Memory B cell (primary cell): ENCODE measurements at places on chromosomes 5 and 9.

GRCh38 chr5:149838881-149839739 lies 105.5 kb downstream of the PDE6A start:
- H3K36me3 ChIP-seq = peaks cover 30% of the 10 kb centered on the region
- no peaks in the 10 kb centered on the region for H3K27me3 ChIP-seq
- no peak overlapping the region for H3K27ac ChIP-seq
- no peaks in the 10 kb centered on the region for H3K4me1 ChIP-seq
- no peak overlapping the region for H3K4me3 ChIP-seq

- H3K36me3 ChIP-seq = no peaks in the 10 kb centered on the region
- H3K4me3 ChIP-seq = no peak overlapping the region
- H3K27ac ChIP-seq = no peak overlapping the region
- no peaks in the 10 kb centered on the region for H3K27me3 ChIP-seq
- H3K4me1 ChIP-seq = no peaks in the 10 kb centered on the region
- DNase-seq = no peak
Observed at GRCh38 chr5:146203872-146204192, 427 bp downstream of the RBM27 start.

DNA sequence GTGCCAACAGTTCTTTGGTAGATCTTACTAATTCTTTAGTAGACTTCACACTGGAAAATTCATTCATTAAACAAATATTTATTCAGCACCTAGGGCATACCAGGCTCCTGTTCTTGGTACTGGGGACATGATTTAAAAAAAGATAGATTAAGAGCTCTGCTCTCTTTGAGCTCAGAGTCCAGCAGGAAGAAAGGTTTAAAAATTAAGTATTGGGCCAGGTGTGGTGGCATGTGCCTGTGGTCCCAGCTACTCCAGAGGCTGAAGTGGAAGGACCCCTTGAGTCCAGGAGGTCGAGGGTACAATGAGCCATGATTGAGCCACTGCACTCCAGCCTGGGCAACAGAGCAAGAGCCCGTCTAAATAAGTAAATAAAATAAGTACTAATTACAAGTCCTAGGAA lies 41.4 kb downstream of the ENC1 start:
- peaks cover 9% of the 10 kb centered on the region for H3K27me3 ChIP-seq
- peaks cover 2% of the 10 kb centered on the region for H3K4me1 ChIP-seq
- no peaks in the 10 kb centered on the region for H3K36me3 ChIP-seq
- DNase-seq = no peak
- H3K4me3 ChIP-seq = no peak overlapping the region

- no peak overlapping the region for H3K27ac ChIP-seq
- DNase-seq = no peak
- peaks cover 17% of the 10 kb centered on the region for H3K27me3 ChIP-seq
- H3K36me3 ChIP-seq = peaks cover 24% of the 10 kb centered on the region
Observed at GRCh38 chr5:173581408-173582215, 34.8 kb downstream of the BOD1 start.

DNA sequence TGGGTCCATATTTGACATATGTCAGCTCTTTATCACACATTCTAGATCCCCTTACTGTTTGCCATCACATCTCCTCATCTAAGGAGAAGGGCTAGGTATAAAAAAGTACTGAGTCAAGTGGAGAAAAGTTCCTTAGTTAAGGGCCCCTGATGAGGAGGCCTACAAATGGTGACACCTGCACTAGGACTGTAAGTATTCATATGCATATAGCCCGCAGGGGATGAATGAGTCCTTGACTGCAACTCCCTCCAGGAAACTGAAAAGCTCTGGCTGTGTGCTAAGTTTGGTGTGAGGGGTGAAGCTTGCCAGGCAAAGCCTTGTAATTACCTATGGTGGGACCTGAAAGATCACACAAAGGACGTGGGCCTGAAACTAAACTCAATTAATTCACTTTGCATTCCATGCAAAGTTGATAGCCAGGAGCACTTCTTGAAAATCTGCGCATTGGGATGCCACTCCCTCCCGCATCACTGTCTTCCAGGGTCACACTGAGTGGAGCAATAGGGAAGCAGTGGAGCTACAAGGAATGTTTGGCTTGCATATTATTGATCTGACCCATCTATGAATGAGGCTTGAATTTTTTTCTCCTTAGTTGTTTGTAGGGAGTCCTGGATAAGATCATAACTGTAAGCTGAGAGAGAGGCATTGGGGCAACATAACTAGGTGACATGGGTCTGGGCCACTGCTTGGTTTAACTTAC lies 11.9 kb upstream of the EQTN start:
- H3K4me3 ChIP-seq = no peak overlapping the region
- H3K36me3 ChIP-seq = no peaks in the 10 kb centered on the region
- H3K4me1 ChIP-seq = no peaks in the 10 kb centered on the region

DNA sequence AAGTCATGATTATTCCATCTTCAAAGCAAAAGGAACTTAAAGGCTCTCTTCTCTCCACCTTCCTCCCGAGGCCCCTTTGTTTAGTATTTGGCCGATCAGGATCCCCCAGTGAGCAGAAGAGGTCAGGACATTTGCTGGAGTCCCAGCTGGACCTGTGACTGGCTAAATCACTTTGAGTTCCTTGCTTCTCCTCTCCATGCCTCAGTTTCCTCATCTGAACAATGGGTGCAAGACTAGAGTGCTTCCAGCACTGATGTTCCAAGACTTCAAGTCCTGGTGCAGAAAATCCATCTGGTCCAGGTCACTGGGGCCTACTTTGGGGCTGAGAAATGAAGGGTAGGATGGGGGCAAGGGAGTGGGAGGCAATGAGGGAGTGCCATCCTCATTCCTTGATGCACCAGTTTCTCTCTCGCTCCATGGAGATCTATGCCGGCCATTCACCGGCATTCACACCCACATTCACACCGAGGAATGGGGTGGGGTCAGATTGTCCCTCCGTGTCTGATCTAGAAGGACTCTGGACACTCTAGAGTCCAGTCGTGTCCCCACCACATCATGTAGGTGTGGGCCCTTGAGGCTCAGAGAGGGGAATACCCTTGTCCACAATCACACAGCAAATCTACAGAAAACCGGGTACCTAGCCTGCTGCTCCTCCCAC lies 38.7 kb upstream of the IL17B start:
- peaks cover 8% of the 10 kb centered on the region for H3K4me1 ChIP-seq
- no peaks in the 10 kb centered on the region for H3K36me3 ChIP-seq
- no peak for DNase-seq

DNA sequence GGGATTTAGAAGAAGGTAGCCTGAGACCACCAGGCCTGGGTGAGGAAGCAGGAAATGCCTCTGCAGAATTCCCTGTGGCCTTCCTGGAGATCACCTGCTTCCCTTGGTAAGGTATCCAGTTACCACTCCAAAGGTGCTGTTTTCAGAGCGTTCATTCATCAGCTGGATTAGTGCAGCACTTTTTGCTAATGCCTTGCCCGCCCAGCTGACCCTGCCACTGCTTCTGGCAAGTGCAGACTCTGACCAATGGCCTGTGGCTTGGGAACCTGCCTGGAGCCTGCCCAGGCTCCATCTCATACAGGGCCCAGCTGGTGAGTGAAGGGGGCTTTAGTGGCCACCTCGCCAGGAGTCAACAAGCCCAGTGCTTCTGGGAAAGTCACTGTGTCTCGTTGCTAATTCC lies 48.6 kb downstream of the FOXI1 start:
- H3K4me3 ChIP-seq = no peak overlapping the region
- no peaks in the 10 kb centered on the region for H3K27me3 ChIP-seq
- DNase-seq = no peak
- peaks cover 3% of the 10 kb centered on the region for H3K4me1 ChIP-seq
- no peaks in the 10 kb centered on the region for H3K36me3 ChIP-seq

GRCh38 chr5:171496456-171496855 lies 77.0 kb downstream of the FGF18 start:
- H3K27me3 ChIP-seq = peaks cover 11% of the 10 kb centered on the region
- DNase-seq = no peak
- no peak overlapping the region for H3K27ac ChIP-seq
- no peak overlapping the region for H3K4me3 ChIP-seq
- no peaks in the 10 kb centered on the region for H3K4me1 ChIP-seq

DNA sequence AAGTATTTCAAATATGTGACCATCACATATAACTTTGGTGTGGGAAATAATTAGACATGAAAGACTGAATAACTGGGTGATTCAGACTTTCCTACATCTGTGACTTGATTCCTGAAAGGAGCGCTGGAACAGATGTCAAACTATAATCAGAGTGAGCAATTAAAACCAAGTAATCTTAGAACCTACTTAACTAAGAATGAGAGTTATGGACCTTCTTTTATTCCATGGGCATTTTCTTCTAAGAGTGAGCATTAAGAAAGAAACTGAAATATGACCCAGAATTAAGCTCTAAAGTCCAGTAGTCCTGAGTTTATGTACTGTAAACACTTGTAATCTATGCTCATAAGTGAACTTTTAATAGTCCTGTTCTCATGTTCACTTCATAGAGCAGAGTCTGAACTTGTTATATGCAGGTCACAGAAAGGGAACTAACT lies 68.4 kb downstream of the PAM start:
- no peaks in the 10 kb centered on the region for H3K4me1 ChIP-seq
- DNase-seq = no peak
- H3K27ac ChIP-seq = no peak overlapping the region
- H3K27me3 ChIP-seq = no peaks in the 10 kb centered on the region
- H3K4me3 ChIP-seq = no peak overlapping the region

GRCh38 chr5:175427762-175428161 lies 16.2 kb downstream of the DRD1 start:
- peaks cover 7% of the 10 kb centered on the region for H3K27me3 ChIP-seq
- H3K27ac ChIP-seq = no peak overlapping the region
- H3K4me1 ChIP-seq = no peaks in the 10 kb centered on the region
- DNase-seq = no peak
- H3K4me3 ChIP-seq = no peak overlapping the region

DNA sequence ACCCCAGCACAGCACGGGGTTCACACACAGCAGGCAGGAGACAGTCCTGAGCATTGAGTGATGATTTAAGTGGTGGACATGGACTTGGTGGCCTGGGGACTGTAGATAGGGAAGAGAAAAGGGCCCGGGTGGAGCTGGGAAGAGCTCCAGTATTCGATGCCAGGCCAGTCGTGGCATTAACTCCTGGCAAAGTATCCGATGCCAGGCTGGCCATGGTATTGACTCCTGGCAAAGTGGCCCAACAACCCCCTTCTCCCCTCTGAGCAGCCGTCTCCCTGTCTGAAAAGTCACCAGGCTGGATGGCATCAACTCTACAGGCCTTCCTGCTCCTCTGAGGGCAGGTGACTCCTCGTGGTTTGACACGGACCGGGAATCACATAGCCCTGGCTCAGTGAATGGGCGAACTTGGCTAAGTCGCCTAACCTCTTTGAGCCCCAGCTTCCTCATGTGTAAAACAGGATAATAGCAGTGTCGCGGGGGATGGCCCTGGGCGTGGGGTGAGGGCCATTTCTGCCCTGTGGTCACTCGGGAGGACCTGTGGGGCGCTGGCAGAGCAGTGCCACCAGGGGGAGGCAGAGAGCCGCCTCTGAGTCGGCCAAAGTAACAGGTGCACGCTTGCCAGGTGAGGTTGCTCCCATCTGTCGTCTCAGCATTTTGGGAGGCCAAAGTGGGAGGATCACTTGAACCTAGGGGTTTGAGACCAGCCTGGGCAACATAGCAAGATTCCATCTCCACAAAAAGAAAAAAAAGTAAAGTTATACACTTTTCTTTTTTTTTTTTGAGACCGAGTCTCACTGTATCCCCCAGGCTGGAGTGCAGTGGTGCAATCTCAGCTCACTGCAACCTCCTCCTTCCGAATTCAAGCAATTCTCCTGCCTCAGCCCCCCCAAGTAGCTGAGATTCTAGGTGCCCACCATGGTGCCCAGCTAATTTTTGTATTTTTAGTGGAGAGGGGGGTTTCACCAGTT lies 5.7 kb upstream of the SEC16A start:
- H3K4me1 ChIP-seq = peaks cover 5% of the 10 kb centered on the region
- no peak overlapping the region for H3K27ac ChIP-seq
- H3K36me3 ChIP-seq = no peaks in the 10 kb centered on the region
- peaks cover 4% of the 10 kb centered on the region for H3K27me3 ChIP-seq
- peak; percentile 77 for DNase-seq

- no peak overlapping the region for H3K4me3 ChIP-seq
- no peaks in the 10 kb centered on the region for H3K27me3 ChIP-seq
- no peak for DNase-seq
- peaks cover 29% of the 10 kb centered on the region for H3K4me1 ChIP-seq
Observed at GRCh38 chr9:97640325-97640724, 6.7 kb downstream of the NCBP1 start.

DNA sequence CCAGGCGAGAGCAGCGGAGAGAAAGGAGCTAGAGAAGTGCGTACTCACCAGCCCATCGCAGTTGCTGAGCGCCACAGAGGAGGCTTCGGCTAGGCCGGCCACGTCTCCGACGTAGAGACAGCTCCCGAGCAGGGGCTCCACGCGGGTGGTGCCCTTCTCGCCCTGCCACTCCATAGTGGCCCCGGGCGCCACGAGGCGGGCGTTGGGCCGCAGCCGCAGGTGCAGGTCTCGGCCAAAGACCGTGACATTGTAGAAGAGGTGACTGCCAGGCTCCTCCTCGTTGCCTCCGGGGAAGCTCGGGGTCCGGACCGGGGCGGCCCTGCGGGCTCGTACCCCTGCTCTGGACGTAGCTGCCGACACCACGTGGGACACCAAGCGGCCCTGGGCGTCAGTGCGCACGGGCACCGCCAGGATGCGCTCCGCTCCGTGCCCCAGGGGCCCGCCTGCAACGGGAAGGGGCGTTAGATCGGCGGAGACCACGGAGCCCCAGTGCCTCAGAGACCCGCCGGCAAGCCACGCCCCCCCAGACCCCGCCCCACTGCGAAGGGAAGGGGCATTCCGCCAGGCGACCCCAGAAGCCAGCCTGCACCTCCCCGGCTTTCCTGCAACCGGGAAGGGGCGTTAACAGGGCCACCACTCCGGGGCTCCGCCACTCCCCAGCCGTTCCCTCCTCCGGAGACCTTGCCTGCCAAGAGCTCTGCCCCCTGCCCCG lies 1.4 kb downstream of the ADAMTS2 start:
- H3K4me3 ChIP-seq = peak overlapping the region; percentile 31
- H3K36me3 ChIP-seq = no peaks in the 10 kb centered on the region
- DNase-seq = no peak
- no peak overlapping the region for H3K27ac ChIP-seq

DNA sequence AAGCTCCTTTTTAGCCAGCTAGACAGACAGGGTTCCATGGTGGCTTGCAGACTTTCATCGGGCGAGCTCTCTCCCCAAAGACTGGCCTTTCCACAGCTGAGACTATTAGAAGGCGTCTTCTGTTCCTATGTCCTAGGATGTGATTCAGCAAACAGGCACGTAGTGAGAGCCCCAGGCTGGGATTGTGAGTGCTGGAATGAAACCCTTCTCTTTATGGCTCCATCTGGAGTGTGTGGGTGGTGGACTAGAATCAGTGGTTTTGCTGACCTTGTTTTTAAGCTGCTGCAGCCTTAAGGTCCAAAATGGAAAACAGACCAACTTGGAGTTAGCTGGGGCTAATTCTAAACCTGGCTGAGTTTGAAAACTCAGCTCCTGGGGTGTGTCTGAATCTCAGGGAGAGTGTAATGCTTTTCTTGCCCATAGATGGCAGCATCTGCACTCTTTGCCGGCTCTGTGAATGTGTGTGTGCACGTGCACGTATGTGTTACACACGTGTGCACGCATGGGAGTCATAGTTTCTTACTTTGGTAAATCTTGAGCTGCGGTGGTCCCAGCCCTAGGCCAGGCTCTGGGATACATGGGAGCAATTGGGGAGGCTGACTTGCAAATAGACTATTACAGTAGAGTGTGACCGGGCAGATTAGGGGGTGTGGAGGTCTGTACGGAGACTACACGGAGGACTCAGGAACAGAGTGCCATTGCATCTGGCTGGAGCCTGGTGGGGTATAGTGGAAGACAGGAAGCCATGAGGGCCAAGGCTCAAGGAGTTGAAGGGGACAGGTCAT lies 10.7 kb downstream of the GSN start:
- peak; percentile 44 for DNase-seq
- H3K4me3 ChIP-seq = no peak overlapping the region
- no peaks in the 10 kb centered on the region for H3K27me3 ChIP-seq
- peaks cover 18% of the 10 kb centered on the region for H3K4me1 ChIP-seq
- H3K36me3 ChIP-seq = peaks cover 11% of the 10 kb centered on the region
